ENCODE measurements at places on chromosomes 5 and 9.

DNA sequence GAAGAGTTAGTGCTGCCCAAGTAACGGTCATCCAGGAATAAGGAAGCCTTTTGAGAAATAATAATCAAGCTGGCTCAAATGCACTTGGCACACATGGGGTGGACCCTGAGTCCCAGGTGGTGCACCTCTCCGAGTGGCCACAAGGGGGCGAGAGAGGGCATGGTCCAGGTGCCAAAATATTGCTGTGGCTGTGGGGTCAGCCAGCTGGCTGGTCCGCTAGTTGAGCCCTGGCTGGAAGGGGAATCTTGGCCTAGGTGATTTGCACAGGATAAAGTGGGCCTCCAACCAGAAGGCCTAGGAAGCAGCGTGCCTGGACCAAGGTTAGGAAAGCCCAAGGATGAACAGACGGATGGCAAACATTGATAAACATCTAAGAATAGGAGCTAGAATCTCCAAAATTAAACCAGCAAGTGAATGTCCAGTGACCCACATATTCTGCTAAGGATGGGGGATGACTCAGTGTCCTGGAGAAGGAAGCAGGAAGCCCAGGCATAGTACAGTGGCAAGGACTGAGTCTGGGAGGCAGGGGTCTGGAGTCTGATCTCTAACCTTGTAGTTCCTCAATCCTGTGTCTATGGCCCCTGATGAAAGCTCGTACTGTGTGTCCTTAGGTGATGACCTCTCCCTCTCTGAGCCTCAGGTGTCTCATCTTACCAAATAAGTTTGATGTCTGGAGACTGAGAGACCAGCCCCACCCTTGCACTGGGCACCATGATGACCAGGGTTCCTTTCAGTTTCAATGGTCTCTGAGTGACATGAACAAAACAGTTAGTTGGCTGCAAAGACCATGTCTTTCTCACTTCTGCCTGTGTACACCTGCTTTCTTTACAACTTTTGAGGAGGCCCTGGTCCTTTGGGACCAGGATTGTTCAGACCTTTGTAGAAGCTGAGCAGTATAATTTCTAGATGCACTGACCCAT is 19.2 kb upstream of the SHB start:
- no peak for DNase-seq

- DNase-seq = no peak
These were observed 215.0 kb downstream of the MELK start for GRCh38 chr9:36787709-36788108.

DNA sequence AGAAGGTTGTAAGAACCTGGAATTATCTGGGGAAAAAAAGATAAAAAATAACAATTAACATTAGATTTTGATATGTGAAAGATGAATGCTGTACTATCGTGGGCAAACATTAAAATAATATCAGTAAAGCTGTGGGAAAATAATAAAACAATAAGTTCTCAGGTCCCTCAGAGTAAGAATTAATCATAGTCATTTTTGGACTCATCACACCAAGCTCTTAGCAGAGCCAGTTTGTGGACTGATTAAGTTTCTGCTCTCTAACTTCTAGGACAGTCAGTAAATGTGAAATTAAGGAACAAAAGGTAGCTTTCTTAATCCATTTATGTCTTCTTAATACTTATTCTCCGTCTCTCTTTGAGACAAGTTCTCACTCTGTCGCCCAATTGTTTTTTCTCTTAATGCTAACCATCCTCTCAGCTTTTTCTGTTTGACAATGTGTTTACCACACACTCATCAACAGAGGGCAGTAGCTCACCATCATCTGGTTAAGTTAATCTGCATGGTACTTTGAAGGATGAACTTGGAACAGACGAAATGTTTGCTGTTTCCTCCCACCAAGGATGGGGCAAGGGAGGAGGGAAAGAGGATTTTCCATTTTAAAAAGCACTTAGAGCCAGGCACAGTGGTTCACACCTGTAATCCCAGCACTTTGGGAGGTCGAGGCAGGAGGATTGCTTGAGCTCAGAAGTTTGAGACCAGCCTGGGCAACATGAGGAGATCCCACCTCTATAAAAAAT is 5.3 kb upstream of the ACO1 start:
- no peak for DNase-seq

- DNase-seq = no peak
These were observed 546.8 kb downstream of the LRRC70 start for GRCh38 chr5:63125392-63125791.

- no peak for DNase-seq
These were observed 38.8 kb downstream of the RAD50 start for GRCh38 chr5:132595624-132596023.

- DNase-seq = no peak
These were observed 30.5 kb downstream of the F2RL2 start for GRCh38 chr5:76592692-76593091.

GRCh38 chr5:147303976-147304375 is 69.2 kb downstream of the STK32A start:
- no peak for DNase-seq

DNA sequence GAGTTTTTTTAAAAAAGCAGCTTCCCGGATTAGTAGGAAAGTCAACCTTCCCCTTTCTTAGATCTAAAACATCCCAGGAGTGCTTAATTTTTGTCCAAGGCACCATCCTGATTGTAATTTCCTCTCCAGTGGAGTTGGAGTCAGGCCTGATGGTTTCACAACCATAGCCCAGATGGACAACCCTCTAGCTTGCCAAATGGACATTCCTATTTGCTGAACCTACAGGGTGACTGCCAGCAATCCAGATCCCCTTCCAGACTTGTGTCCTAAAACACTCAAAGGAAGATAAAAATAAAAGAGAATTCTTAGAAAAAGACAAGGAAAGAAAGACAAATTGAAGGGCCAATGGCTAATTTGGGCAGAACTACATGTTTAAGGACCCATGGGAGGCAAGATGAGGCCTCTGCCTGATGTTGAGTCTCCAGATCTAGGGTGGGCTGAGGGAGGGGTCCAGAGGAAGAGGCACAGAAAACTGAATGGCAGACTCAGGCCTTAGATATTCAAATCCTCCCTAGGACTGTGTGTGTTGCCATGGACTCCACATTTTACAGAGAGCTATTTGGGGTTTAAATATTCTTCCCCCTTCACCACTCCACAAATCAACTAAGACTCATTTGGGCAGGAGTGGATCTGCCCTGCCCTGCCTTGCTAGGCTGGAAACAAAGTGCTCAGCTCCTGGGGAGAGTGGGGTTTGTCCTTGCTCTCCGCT is 38.5 kb upstream of the SLC44A1 start:
- DNase-seq = no peak

DNA sequence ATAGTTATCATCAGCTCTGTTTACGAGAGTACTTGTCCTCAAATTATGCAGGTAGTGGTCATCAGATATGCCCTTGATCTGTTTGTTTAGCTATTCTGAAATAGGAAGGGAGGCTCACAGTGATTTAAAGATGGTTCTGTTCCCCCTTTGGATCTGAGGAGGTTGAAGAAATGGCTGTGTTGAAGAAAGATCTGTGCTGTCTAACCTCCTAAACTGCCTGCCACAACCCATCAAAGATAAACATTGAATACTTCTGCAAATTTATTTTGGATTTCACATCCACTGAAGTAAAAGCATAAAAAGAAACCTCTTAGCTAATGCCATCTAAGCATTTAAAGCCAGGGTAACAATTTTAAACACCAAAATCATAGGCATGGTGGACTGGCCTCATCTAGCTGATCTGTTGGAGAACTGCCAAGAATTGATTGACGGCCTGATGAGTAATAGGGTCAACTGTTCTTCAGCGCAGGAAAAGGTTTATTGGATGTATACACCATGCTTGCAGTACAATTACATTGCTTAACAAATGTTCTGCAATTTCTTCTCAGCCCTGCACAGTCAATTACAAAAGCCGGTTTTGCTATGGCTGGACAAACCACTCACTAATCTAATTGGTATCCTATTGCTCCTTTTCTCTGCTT is 97.6 kb downstream of the SEMA6A start:
- DNase-seq = no peak

DNA sequence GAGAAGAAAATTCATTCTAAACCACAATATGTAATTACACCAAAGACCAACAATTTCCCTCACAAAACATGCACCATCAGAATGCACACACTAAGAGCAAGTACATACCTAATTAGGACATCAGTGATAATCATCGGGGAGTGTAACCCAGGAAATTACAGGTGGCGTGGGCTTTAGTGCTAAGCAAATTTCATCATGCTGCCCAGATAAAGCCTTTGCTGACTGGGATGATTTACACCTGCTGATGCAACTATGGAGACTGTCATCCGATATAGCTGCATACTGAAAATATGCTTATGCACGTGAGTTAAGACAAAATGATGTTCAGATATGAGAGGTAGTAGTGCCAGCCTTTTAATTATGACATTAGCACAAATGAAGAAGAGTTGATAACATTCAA is 123.2 kb downstream of the DCP2 start:
- no peak for DNase-seq

- no peak for DNase-seq
These were observed 39.8 kb upstream of the RANBP6 start for GRCh38 chr9:6055216-6055615.

- DNase-seq = no peak
These were observed 137.3 kb downstream of the SLC12A2 start for GRCh38 chr5:128220841-128221240.

- no peak for DNase-seq
These were observed 227.9 kb downstream of the ESM1 start for GRCh38 chr5:54757541-54757940.

GRCh38 chr5:173016598-173017046 is 33.1 kb downstream of the ATP6V0E1 start:
- DNase-seq = no peak

DNA sequence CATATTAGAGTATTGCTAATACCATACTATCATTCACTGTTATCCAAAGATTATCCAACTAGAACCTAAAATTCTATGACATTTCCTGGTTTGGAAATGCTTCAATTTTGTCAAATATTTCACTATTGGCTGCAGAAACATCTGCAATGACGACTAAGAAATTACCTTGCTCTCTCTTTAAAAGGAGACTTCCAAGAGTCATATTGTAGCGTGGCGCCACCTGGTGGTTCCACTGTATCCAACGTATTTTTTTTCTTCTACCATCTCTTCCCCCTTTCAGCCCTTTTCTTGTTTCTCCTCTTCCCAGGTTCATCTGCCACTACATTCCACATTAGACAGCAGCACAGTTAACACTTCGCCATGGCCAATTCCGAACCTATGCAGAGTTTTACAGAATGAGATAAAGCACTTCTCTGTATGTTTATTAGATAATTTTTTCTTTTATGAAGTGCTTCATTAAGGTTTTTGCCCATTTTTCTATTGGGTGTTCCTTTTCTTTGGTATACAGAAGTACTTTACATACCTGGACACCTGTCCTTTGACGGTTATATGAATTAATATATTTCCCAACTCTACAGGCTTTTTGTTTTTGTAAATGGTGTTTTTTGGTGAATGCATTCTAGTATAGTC is 153.5 kb downstream of the CDC42SE2 start:
- peak; percentile 48 for DNase-seq

GRCh38 chr9:127132921-127133647 is 10.6 kb upstream of the ANGPTL2 start:
- no peak for DNase-seq

- no peak for DNase-seq
These were observed 156.7 kb upstream of the TLX3 start for GRCh38 chr5:171152382-171152781.

DNA sequence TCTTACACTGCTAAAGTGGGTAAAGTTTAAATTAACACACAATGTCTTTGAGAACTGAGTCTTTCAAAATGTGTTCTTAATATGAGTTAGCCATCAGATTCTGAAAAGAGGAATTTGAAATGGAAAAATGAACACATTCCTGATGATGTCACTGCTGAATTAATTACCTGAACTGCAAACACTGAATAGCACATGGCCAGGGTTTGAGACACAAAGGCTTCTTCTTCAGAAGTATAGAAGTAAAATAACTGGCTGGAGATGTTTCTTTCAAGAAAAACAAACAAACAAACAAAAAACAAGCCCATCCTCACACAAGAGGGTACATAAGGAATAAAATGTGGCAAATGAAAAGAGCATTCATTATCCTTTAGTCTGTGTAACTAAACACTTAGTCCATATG is 7.1 kb downstream of the GLIS3 start:
- DNase-seq = no peak
